ENCODE measurements at places on chromosomes 16 and 17. TPM values are rescaled to one million over a fixed set of nuclear protein-coding genes. Genes with fewer than 3 reads are reported as not detected.

Gene TBC1D3
- not detected for polyA plus RNA-seq

Gene C16orf46
- 0.43 TPM for polyA plus RNA-seq

Gene TMEM238L
- polyA plus RNA-seq = not detected

Gene TIMP2
- 361 TPM for polyA plus RNA-seq

Gene TPSG1
- polyA plus RNA-seq = not detected

Gene EDC4
- 27.4 TPM for polyA plus RNA-seq

Gene CCL16
- not detected for polyA plus RNA-seq

Gene EFNB3
- 5.3 TPM for polyA plus RNA-seq

Gene SDR42E1
- polyA plus RNA-seq = 0.44 TPM

Gene CCL17
- polyA plus RNA-seq = not detected

Gene AIPL1
- polyA plus RNA-seq = not detected

DNA sequence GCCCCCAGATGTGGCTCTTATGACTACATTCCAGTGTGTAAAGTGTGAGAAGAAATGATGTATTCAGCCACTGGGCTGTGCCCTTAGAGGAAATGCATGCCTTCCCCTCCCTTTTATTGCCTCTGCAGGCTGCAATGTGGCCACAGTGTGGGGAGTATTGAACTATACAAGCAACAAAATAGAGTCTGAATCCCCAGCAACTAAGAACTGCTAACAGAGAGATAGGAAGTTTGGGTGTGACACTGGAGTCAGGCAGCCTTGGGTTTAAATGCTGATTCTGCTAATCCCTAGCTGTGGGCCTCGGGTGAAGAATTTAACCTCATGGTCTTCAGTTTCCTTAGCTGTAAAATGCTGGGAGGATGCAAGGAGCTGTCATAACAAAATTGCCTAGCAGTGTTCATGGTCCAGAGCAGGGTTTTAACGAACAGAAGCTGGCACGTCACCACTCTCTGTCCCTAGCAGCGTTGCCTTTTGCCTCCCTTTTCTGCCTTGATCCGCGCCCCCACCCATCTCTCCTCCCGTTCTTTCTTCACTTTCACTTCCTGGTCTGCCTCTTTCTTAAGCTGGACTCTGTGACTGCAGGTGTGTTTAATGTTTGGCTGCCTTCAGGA, 50.3 kb downstream of the KPNA2 start:
- DNase-seq = no peak

GRCh38 chr17:59027750-59028149, 78.9 kb downstream of the TRIM37 start:
- DNase-seq = no peak

DNA sequence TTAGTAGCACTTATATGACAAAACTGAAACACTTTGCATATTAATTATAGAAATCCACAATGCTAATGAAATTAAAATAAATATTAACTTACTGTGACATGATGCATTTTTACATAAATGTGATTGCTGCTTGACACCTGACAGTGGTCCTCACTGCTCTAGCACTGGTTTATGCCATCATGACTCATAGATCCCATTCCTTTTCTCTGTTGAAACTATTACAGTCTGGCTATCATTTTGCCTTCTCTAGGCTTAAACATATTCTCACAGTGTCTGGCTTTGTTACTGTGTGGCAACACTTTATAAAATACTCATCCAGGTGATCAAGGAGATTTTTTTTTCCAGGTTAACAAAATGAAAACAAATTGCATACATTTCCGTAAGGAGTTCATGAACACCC, 108.0 kb downstream of the MRTFB start:
- DNase-seq = no peak

GRCh38 chr16:29972500-29972899, 1.2 kb upstream of the TAOK2 start:
- no peak for DNase-seq

DNA sequence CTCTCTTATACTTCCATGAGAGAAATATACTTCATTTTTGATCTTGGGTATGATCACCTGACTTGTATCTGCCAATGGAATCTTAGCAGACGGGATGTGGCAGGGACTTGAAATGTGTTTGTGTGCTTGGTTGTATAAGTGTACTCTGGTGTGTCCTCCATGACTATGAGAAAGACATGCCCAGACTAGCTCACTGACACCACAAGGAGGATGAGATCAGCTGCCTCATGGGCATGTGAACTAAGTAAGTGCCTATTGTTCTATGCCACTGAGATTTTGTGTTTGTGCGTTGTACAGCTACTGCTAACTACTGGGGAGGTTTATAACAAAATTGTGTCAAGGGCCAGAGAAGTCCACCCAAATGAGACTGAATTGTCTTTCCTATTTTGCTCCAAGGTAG, 402.2 kb upstream of the SALL1 start:
- no peak for DNase-seq

GRCh38 chr17:32123782-32124181, 18.5 kb upstream of the RHOT1 start:
- no peak for DNase-seq

- no peak for DNase-seq
These were observed 43.1 kb downstream of the GPT2 start for GRCh38 chr16:46927273-46927672.

GRCh38 chr16:27853101-27853500, 210.4 kb downstream of the GSG1L start:
- no peak for DNase-seq

DNA sequence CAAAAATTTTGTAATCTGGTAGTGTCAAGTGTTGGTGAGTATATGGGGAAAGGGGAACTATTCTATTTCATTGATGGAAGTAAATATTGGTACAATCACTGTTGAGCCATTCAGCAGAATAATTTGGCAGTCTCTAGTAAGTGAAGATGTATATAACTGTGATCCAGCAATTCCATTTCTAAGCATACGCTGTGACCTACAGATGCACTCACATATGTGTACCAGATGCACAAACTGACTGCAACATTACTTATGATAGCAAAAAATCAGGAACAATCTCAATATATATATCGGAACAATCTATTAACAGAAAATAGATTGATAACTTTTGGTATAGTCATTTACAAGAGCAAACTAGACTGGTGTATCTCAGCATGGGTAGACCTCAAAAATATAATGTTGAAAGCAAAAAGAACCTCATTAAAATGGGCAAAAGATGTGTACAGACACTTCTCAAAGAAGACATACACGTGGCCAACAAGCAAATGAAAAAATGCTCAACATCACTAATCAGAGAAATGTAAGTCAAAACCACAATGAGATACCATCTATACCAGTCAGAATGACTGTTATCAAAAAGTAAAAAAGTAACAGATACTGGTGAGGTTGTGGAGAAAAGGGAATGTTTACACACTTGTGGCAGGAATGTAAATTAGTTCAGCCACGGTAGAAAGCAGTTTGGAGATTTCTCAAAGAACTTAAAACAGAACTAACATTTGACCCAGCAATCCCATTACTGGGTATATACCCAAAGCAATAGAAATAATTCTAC, 20.7 kb downstream of the ADAP2 start:
- DNase-seq = no peak

- peak; percentile 39 for DNase-seq
These were observed at the start of gene NRN1L for GRCh38 chr16:67884684-67885083. Gene NRN1L (plus strand): TSS chr16:67884885. CDS start chr16:67884904, 19 bp downstream.

DNA sequence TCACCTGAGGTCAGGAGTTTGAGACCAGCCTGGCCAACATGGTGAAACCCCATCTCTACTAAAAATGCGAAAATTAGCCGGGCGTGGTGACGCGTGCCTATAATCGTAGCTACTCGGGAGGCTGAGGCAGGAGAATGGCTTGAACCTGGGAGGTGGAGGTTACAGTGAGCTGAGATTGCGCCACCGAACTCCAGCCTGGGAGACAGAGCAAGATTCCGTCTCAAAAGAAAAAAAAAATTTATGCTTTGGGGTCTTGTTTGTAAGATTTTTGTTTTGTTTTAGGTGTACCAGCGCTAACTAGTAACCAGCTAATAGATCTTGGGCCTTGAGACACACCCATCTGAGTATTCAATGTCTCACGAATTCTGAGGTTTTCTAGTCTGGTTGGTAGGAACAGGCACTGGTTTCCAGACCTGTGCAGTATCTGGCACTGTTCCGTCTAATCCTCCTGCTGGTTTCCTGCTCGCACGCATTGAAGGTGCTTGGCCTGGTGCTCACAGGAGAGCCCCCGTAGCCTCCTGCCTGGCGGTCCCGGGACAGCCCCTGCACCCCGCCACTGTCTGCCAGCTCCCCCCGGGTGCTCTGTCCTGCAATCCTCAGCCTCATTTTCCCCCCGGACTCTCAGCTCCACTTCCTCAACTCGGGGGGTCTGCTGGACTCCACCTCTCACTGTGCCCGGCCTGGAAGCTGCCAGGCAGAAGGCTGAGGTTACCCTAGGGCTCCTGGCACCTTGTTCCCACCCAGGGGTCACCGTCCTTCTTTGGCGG, 10.6 kb upstream of the DUS1L start:
- DNase-seq = no peak

- DNase-seq = no peak
These were observed 12.8 kb upstream of the NGFR start for GRCh38 chr17:49482144-49482817.

DNA sequence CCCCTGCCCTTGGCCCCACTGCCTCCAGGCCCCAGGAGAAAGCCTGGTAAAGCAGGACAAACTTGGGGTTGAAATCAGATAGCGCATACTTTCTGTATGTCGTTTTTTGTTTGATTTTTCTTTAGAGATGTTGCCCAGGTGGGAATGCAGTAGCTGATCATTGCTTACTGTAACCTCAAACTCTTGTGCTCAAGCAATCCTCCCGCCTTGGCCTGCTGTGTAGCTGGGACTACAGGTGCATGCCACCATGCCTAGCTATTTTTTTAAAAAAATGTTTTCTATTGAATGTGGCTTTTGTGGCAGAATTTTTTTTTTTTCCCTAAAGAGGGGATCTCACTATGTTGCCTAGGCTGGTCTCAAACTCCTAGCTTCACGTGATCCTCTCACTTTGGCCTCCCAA, 11.1 kb upstream of the CCL5 start:
- DNase-seq = no peak

DNA sequence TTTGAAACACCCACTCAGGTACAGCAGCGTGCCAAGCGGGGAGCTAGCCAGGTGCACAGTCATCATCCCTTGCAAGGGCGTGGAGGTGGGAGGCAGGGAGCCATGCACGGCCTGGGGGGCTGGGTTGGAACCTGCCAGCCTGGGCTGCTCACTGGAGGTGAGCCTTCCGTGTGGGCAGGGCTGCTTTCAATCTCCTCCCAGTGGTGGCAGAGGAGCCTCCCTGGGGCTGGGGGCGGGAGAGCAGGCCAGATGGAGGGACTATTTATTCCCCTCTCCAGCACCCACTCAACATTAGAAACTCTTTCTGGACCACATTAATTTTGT, 90.3 kb downstream of the KATNIP start:
- DNase-seq = no peak

- DNase-seq = no peak
These were observed 65.0 kb downstream of the SMG6 start for GRCh38 chr17:2238432-2239169.

DNA sequence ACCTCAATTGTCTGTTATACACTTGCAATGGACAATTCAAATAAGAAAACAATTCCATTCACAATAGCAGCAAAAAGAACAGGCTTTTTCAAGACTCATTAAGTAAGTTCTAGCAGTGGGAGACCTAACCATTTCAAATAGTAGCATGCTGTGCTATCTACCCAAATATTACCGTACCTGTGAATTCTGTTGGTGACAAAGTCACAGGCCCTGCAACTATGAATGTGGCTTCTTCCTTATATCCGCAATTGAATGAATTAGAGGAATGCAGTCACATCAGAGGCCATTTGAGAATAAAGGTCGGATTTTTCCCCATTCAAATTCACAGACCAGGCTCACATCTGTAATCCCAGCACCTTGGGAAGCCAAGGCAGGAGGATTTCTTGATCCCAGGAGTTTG, 800 bp upstream of the NME4 start:
- DNase-seq = no peak
